GF-D8 (cell line): ENCODE measurements at places on chromosomes 4 and X.

GRCh38 chrX:31547416-31547815, 475.6 kb upstream of the FTHL17 start:
- no peak for DNase-seq

- DNase-seq: no peak
These were observed 112.3 kb upstream of the BANK1 start for GRCh38 chr4:101678180-101678579.

GRCh38 chr4:77581724-77582123, 23.9 kb upstream of the CXCL13 start:
- DNase-seq: no peak

DNA sequence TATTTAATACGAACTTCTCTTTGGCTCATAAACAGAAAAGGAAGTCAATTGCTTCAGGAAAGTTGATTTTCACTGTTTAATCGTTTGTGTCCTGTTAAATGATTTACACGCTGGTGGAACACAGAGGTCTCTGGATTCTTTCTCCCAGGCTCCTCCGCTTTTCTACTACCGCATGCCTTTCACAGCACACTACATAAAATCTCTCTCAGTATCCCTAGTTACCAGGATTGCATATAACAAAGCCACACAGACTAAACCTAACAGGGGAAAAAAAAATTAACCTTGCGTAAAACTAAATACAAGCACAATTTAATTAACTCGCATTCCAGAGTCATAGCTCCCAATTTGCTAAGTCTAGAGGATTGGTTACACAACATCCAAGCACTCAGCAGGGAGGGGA, 133.9 kb downstream of the CORIN start:
- DNase-seq: no peak

DNA sequence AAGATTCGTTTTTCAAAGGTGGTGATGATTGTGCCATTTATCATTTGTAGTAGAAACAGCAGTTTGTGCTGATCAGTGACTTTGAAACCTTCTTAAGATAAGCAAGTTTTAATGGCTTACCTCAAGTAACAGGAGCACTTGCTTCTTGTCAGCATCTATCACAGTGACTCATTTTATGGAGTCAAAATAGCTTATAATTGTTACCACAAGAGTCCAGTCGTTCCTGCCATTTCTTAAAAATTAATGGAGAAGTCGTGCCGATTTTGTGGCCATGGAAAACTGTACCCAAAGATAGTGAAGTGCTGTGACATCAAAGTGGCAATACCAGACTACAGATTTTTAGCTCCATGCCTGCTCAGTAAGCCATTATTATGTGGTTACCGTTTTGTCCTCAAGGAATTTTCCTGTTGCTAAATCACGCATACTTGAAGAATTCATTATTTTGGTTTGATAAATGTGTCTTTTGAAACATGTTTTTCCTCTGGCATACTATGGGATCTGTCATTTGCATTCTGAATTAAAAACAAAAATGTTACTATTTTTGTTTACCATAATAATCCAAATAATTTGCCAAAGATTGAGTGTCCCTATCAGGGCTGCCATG, 129.9 kb downstream of the CBR4 start:
- no peak for DNase-seq

GRCh38 chr4:184442314-184442635, 32.1 kb downstream of the IRF2 start:
- DNase-seq: no peak
